ENCODE measurements at places on chromosomes 1 and 21.

DNA sequence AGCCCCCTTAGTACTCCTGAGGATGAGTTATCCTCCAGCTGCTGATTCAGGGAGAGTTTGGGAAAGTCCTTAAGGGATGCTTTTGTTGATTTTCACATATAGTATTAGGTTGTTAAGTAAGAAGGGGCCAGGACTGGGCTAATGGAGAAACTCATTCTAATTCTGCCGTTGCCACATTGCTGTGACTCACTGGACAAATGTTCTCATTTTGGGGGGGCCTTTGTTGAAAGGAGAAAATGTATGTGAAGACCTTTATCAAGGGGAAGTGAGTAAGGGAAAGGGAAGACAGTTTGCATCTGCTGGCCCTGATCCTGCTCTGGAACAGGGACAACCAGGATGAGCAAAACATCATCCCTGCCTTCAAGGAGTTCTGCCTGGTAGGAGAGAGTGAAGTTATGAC lies 123.2 kb upstream of the FGGY start:
- peak; percentile 87 for DNase-seq

GRCh38 chr1:151356696-151357095 lies 9.6 kb upstream of the RFX5 start:
- DNase-seq, result no peak

DNA sequence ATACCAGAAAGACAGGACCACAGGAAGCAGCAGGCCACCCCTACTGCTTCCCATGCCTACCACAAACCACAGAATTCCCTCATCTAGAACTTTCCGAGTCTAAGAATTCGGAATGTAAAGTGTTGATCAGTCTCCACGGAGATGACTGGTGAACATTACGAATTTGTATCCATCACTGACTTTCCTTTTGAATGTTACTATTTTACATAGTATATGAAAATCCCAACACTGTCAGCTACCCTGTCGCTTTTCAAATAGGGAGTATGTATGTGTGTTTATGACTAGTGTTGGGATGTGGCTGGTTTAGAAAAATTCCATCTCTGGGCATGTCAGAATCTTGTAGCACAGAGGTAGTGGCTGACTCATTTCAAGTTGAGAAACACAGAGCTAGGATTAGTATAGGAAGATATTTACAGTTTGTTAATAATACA lies 118.2 kb downstream of the COQ8A start:
- peak; percentile 59 for DNase-seq

GRCh38 chr1:19140465-19140864 lies 69.6 kb downstream of the UBR4 start:
- DNase-seq, result no peak

GRCh38 chr1:108503062-108503733 lies 53.1 kb downstream of the NBPF6 start:
- DNase-seq, result peak; percentile 96

DNA sequence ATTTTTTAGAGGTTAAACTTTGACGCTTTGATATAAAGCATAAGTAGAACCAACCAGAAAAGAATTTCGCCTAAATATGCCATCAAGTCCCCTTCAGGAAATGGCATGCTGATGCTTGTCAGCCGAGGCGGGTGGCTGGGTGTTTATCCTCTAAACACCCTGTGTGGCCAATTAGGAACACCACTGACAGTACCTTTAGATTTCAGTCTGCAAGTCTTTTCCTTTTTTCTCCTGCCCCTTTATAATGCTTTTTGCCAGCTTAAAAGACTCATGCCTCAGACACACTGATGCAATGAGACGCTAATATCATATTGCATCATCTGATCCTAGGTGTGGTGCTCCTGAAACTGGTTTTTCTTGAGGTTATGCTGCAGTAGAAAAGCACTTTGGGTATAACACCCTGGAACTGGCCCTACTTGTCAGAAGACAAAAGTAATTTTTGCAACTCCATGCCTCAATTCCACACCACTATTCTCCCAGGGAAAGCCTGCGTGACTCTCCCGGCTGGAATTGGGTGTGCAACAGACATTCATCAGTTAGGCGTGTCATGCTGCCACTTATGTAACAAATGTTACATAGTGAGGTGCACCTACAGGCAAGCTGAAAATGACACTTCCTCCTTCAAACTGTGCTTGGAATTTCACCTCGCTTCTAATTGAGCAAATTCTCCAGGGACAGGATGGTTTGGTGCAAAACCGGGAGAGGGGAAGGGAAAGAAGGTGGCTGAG lies 2.0 kb upstream of the RCC2 start:
- DNase-seq, result peak; percentile 68
